T-helper 2 cell treated with Interferon-gamma antibody and Interleukin-4, amounts not matched to agents 100 ng/mL and 5 ng/mL, for 36 hours (primary cell): ENCODE measurements at places on chromosomes 16 and 17. TPM values are rescaled to one million over a fixed set of nuclear protein-coding genes. Genes with fewer than 3 reads are reported as not detected.

TBC1D3G gene
- not detected in 2 replicates for total RNA-seq

SMG1 gene
- total RNA-seq: 143 and 146 TPM in 2 replicates

NHLRC4 gene
- 1.4 and 1.5 TPM in 2 replicates for total RNA-seq

ZNF205 gene
- 0.23 TPM in 1 of 2 replicates, not detected in the other for total RNA-seq

NECAB2 gene
- not detected in 2 replicates for total RNA-seq

CCDC154 gene
- 1.4 and 2.2 TPM in 2 replicates for total RNA-seq

ERAL1 gene
- total RNA-seq: 45.1 and 47.8 TPM in 2 replicates

BAIAP3 gene
- 0.18 and 0.66 TPM in 2 replicates for total RNA-seq

VPS25 gene
- 68.9 and 69.5 TPM in 2 replicates for total RNA-seq

PRSS8 gene
- total RNA-seq: 0.18 TPM in 1 of 2 replicates, not detected in the other

UTS2R gene
- total RNA-seq: 0.16 TPM in 1 of 2 replicates, not detected in the other

CCL18 gene
- total RNA-seq: not detected in 2 replicates

PLXDC1 gene
- 0.80 and 0.98 TPM in 2 replicates for total RNA-seq

PRSS21 gene
- total RNA-seq: 5.7 and 6.6 TPM in 2 replicates

SPATA32 gene
- 0.16 and 0.36 TPM in 2 replicates for total RNA-seq

DPEP1 gene
- not detected in 2 replicates for total RNA-seq

PYY gene
- total RNA-seq: not detected in 2 replicates

CIBAR2 gene
- total RNA-seq: not detected in 2 replicates

KCNAB3 gene
- total RNA-seq: 9.2 and 10.7 TPM in 2 replicates

HOXB1 gene
- total RNA-seq: not detected in 2 replicates

EFCAB13 gene
- total RNA-seq: 3.8 and 4.9 TPM in 2 replicates

CMTM2 gene
- total RNA-seq: 1.00 and 1.3 TPM in 2 replicates

SLC6A2 gene
- not detected in 2 replicates for total RNA-seq

ENPP7 gene
- total RNA-seq: not detected in 2 replicates

KRTAP4-3 gene
- not detected in 2 replicates for total RNA-seq

TMEM114 gene
- total RNA-seq: not detected in 2 replicates

MILR1 gene
- total RNA-seq: 1.2 and 1.7 TPM in 2 replicates

KRTAP4-5 gene
- total RNA-seq: not detected in 2 replicates

PARD6A gene
- 10.1 TPM in 2 replicates for total RNA-seq

GRIN2A gene
- total RNA-seq: not detected in 2 replicates

ARHGAP44 gene
- 0.36 and 0.39 TPM in 2 replicates for total RNA-seq

CCDC40 gene
- total RNA-seq: not detected in 2 replicates

CCR7 gene
- total RNA-seq: 111 and 113 TPM in 2 replicates

RGS9 gene
- 22.7 and 23.8 TPM in 2 replicates for total RNA-seq

SOST gene
- total RNA-seq: not detected in 2 replicates

EXOC3L1 gene
- 0.09 TPM in 1 of 2 replicates, not detected in the other for total RNA-seq

CACNG1 gene
- total RNA-seq: not detected in 2 replicates

POLR3E gene
- 63.1 and 68.0 TPM in 2 replicates for total RNA-seq

CRYM gene
- not detected in 2 replicates for total RNA-seq

HASPIN gene
- total RNA-seq: 25.9 and 26.9 TPM in 2 replicates

GP1BA gene
- not detected in 2 replicates for total RNA-seq

CCL4 gene
- 7.5 and 8.0 TPM in 2 replicates for total RNA-seq

KRTAP4-9 gene
- total RNA-seq: not detected in 2 replicates

ARL5C gene
- not detected in 2 replicates for total RNA-seq

GPR142 gene
- total RNA-seq: not detected in 2 replicates

MGRN1 gene
- 87.0 and 87.8 TPM in 2 replicates for total RNA-seq
